ENCODE measurements at places on chromosomes 3 and 15.
A peak's percentile ranks its signal among the peaks of the same experiment; 100 is the strongest.

DNA sequence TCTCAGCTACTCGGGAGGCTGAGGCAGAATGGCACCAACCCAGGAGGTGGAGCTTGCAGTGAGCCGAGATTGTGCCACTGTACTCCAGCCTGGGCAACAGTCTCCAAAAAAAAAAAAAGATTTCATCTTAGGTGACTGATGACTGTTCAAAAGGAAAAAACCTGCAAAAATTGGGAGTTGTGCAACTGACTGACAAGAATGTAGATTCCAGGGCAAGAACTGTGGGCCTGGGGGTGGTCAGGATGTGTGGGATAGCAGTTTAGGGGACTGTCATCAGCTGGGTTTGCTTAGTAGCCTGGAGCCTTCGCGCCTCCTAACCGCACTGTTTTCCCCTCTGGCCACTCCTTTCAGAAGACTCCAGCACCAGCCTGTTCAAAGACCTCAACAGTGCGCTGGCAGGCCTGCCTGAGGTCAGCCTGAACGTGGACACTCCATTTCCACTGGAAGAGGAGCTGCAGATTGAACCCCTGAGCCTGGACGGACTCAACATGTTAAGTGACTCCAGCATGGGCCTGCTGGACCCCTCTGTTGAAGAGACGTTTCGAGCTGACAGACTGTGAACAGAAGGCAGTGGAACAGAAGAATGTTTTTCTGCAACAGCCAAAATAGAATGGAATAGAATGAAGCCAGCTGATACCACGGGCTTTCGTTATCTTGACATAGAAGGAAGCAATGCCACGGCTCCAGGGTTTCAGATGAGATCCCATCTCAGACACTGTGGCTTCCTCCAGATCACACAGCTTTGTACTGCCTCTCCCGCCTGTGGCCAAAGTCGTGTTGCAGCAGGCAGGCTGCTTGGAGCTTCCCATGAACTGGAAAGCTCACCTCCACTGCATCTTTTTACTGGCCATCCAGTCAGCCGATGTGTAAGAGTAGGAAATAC, 75.3 kb upstream of the BLM start:
- no peak for DNase-seq

GRCh38 chr15:75815811-75816719, 27.2 kb upstream of the UBE2Q2 start:
- DNase-seq: no peak

DNA sequence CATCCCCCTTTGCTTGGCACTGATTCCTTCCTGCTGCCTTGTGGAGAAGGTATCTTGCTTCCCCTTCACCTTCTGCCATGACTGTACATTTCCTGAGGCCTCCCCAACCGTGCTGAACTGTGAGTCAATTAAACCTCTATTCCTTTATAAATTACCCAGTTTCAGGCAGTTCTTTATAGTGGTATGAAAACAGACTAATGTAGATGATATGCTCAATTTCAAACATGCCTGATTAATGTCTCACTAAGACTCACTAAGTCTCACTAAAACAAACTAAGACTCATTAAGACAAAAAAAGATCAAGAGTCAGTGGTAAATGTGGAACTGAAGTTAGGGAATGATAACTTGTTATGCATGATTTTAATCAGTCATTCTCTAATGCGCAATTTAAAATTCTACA, 606.6 kb downstream of the RBMS3 start:
- no peak for DNase-seq

- DNase-seq: no peak
These were observed 10.9 kb downstream of the PROS1 start for GRCh38 chr3:93962798-93963197.

DNA sequence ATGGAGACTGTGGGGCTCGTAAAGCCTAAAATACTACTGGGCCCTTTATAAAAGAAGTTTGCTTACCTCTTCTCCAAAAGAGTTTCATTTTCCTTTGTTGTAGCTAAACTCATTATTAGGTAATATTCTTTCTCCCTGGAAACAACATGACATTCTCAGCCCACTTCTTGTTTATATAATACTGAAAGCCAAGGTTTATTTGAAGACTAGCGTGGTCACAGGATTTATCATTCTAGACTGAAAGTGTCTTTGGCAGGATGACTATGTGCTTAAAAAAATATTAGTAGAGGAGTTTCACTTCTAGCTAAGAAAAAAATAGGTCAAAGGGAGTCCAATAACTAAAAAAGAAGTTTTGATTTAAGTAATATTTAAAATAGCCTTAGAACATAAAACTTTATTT, 1085.2 kb upstream of the CADM2 start:
- no peak for DNase-seq

- peak; percentile 100 for DNase-seq
These were observed at the start of gene SERF2 for GRCh38 chr15:43791993-43792760. Gene SERF2, plus strand, starts transcription at chr15:43792320. Its CDS starts 57 bp downstream, at chr15:43792377.

DNA sequence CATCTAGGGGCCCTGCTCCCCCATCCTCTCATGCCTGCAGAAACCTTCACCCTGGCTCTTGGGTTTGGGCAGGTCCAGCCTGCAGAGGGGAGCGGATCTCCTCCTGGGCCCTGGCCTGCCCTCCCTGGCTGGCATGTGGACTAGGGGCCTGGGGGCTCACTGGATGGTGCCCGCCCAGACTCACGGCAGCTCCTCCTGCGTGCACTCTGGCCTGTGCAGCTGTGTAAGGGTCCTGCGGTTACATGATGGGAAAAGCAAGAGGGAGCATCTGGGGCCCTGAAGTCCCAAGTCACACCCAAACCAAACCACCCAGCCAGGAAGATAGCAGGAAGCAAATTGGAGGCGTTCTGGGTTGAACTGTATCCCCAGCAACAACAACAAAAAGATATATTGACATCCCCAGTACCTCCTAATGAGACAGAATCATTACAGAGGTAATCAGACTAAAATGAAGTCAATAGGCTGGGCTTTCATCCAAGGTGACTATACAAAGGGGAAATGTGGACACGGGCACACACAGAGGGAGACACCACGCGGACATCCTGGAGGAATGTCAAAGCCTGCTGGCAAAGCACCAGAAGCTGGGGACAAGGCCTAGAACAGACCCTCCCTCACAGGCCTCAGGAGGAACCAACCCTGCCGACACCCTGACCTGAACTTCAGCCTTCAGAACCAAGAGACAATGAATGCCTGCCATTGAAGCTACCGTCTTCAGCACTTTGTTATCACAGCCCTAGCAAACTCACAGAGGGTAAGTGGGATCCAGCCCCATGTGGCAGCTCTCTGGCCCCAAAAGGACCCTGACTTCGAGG, 10.4 kb upstream of the CLK3 start:
- DNase-seq: no peak

GRCh38 chr3:132279030-132279429, 38.2 kb upstream of the ACP3 start:
- no peak for DNase-seq

GRCh38 chr3:189322339-189322738, 150.6 kb downstream of the TPRG1 start:
- DNase-seq: no peak

DNA sequence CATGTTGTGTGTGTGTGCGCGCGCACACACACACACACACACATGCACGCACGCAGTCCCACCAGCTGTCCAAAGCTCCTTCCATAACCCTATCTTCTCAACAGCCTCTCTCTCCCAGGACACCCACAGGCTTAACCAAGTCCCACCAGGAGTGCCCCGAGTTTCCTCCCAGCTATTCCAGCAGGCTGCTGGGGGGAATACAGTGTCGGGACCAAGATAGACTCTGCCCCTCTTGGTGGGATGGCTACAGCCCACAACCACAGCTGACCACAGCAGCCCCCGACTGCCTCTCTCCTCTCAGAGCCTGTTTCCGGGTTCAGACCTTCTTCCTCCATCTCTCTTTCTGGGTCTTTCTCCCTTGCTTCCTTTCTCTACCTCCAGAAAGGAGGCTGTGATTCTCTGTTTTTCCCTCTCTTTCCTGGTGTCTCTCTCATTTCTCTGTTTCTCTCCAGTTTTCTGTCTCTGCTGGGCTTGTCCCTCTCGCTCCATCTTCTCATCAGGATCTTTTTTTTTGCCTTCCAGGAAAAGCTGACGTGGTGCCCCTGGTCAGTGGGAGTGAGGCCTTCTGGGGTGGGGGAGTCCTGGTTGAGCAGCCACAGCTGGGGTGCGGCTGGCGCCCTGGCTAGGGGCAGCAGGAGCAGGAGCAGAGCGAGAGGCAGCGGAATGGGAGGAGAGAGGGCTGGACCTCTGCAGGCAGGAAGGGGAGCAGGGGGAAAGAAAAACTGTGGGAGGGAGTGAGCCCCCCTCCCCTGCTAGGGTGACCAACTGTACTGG, 3.3 kb upstream of the ISLR start:
- DNase-seq: no peak

GRCh38 chr15:56371495-56372147, 6.4 kb downstream of the TEX9 start:
- no peak for DNase-seq

- no peak for DNase-seq
These were observed 338.2 kb upstream of the THRB start for GRCh38 chr3:24832891-24833290.

- no peak for DNase-seq
These were observed 560.8 kb downstream of the FOXP1 start for GRCh38 chr3:71022551-71023335.

- DNase-seq: no peak
These were observed 27.8 kb downstream of the STAC start for GRCh38 chr3:36408146-36408545.

- DNase-seq: no peak
These were observed 311.7 kb downstream of the SATB1 start for GRCh38 chr3:18113417-18113816.

GRCh38 chr3:124033360-124034015, 41.6 kb upstream of the ROPN1 start:
- DNase-seq: no peak

DNA sequence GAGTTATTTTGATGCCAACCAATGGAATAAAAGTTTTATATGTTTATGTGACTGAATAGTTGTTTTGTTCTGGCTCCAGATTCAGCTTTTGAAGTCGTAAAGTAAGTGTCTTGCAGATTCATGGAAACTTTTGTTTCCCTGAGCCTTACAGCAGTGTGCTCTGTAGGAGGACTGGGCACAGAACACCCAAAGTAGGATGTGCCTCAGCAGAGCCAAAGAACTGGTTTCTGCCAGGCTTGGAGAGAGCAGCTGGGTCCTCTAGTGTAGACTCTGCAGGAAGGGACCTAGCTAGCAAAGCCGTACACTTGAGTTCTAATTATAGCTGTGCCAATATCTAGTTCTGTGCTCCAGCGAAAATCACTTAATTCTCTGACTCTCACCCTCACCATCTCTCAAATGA, 261.2 kb upstream of the DNAJC19 start:
- DNase-seq: no peak

GRCh38 chr3:194986208-194987043, 284.5 kb downstream of the XXYLT1 start:
- peak; percentile 95 for DNase-seq

- DNase-seq: no peak
These were observed 22.9 kb upstream of the TPM1 start for GRCh38 chr15:63019511-63020109.

DNA sequence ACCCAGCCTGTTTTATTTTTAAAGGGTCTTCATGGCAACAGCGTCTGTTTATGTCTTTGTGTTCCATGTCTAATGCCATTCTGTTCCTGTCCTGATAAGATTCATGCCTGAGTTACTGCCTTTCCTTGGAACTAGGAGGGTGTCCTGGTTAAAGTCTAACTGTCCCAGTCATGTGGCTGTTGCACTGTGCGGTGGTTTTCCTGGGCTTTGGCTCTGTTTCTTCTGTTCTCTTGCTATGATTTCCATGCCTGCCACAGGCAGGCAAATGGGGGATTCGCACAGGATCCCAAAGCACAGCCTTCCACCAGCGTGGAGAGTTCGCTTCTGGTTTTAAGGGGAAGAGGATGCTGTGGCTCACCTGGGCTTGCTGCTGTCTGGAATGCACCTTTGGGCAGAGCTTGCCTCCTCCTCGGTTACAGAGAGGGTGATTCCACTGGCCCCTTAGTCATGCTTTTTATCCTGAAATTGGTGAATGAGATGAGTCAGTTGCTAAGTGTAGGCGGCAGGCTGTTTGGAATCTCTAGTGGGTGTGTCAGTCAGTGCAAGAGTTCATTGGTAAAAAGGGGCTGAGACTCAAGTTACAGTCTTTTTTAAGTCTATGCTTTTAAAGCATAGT, 86.8 kb downstream of the CCK start:
- DNase-seq: no peak

- DNase-seq: no peak
These were observed 30.9 kb upstream of the MRPS22 start for GRCh38 chr3:139312959-139313358.

GRCh38 chr3:115423170-115423569, 200.1 kb upstream of the GAP43 start:
- no peak for DNase-seq

GRCh38 chr3:107899990-107900651, 190.7 kb downstream of the CD47 start:
- no peak for DNase-seq

DNA sequence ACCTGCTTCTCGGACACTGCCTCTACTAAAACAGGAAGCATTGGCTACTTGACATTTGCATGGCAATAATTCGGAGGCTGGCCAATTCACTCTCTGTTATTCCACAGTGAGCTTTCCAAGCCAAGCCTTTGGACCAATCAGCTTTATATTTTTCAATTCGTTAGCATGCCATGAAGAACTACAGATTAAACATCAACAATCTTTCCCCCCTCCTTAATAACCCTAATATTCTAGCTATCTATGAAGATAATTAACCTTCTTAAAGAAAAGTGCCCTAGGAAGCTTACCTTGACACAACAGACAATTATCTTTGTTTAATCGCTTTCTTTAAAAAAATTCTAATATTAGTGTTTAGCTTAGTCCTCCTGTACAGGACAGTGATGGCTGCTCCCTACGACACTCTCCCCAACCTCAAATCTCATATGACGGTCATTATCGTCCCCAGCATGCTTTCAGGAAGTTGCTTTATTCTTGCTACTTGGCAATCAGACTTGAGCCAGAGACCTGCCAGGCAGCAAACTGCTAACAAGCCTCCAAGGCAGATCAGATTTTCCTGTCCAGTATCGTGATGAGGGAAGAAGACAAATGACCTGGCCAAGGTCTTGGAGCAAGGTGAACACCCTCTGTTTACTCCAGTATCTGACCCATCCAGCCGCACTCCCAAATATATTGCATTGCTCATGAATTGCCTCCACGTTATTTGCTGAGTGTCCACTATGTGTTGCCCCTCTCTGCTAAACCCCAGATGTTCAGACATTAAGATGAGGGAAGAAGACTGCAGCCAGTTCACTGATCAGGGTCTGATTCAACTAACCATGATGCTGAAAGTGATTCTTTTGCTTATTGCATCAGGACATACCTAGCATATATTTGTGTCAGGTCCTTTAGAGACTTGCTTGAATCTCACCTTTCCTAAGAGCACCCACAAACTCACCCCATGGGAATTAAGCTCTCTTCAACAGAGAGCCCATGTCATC, 68.1 kb upstream of the LPP start:
- DNase-seq: no peak

GRCh38 chr3:59422312-59422711, 372.5 kb upstream of the CFAP20DC start:
- DNase-seq: no peak

DNA sequence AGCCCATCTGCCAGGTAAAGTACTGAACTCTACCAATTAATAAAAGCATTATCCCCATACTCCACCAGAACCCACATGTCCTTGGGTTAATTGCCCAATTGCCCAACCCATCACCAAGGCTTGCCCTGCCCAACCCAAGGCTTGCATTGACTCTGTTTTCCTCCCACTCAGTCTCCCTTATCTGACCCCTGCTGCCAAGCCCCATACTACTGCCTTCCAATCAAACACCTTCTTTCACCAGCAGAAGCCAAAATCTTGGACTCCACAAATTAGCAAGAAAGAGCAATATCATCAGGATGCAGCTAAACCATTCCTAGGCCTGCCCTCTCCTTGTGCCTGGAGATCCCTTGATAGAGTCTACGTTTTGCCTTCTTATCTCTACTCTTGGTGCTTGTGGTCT, 602.9 kb downstream of the NTRK3 start:
- no peak for DNase-seq

- DNase-seq: no peak
These were observed 113.9 kb downstream of the DGKG start for GRCh38 chr3:186247821-186248814.
